HCT116 (cell line): ENCODE measurements at places on chromosomes 1 and 21.

DNA sequence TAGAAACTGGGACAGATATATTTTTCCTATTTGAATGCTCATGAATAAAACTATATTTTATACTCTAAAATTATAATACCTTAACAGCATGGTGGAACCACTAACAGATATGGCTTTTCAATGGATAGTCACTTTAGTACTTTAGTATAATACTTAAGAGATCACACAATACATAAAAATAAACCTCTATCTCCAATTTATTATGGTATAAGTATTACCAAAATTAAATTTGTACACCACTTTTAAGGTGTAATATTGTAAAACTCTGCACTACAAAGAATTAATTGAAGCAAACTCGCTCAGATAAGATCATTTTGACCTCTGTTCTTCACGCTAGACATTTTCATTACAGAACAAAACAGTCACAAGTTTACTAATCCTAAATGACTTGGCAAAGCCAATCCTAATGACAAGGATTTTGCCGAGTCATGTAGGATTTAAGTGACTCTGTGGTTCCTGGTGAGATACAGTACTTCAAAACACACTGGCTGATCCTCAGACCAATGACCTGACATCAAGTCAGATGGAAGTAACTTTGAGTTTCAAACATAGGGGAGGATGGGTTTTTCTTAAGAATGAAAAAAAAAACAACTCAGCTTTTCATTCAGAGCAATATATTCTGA lies 200.6 kb downstream of the SMYD3 start:
- DNase-seq, result no peak

DNA sequence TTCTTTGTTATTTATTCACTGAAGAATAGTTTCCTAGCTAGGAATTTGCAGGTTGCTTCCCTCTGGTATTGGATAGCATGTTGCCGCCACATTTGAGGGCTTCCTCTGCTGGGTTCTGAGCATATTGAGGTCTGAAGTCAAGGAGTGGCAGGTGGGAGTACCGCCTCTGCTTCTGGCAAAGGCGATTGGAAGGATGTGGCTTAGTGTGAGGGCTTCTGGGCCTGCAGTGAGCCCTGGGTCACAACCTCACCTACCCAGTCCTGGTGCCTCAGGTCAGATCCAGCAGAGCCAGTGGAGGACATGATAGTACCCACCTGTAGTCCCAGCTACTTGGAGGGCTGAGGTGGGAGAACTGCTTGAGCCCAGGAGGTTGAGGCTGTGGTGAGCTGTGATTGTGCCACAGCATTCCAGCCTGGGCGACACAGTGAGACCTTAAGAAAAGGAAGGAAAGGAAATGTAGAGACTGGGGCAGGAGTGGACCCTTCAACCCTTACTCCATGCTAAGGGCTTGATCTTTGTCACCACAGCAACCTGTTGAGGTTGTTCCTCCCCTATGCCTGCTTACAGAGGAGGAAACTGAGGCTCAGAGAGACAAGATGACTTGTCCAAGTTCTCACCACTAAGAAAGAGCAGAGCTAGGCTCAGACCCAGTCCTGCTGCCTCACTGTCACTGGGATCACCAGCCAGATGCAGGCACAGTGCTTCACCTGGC lies 22.8 kb downstream of the A3GALT2 start:
- DNase-seq, result no peak

- DNase-seq, result no peak
Measured at GRCh38 chr1:229138058-229138457, 132.9 kb upstream of the RAB4A start.

GRCh38 chr1:109620401-109620791 lies 759 bp downstream of the AMPD2 start:
- no peak for DNase-seq

DNA sequence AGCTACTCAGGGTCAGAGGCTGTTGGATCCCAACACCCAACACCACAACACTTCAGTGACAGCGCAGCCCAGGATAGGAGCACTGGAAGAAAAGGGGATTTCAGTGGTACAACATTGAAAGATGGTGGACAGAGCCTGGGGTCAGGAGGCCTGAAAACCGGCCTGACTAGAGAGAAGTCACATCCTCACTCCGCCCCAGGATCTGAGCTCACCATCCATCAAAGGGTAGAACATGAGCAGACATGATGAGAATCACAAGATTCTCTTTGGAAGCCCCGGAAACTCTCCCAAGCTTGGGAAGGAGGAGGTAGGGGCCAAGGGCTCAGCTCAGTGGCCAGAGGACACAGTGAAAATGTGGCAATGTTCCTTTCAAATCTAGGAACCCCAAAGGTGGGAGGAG lies 271.3 kb downstream of the NPHP4 start:
- no peak for DNase-seq

DNA sequence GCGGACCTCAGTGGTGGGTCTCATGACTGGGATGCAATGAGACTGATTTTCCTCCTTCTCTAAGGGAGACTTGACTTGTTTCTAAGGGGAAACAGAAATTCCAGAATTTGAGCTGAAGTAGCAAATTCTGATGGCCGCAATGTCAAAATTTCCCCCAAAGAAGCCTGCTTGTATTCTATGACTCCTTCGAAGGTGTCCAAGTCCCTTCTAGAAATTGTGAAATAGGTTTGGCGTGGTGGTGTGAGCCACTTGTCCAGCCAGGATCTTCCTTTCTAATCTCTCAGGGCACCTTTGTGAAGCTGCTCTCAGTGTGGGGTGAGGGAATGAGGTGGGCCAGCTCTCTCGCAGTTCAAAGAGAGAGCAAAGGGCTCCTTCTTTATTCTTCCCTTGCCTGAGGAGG lies 19.9 kb downstream of the CLIC6 start:
- DNase-seq, result no peak

GRCh38 chr1:18954270-18955071 lies 2.0 kb downstream of the IFFO2 start:
- no peak for DNase-seq

- no peak for DNase-seq
Measured at GRCh38 chr1:24109166-24109483, 2.8 kb downstream of the MYOM3 start.

DNA sequence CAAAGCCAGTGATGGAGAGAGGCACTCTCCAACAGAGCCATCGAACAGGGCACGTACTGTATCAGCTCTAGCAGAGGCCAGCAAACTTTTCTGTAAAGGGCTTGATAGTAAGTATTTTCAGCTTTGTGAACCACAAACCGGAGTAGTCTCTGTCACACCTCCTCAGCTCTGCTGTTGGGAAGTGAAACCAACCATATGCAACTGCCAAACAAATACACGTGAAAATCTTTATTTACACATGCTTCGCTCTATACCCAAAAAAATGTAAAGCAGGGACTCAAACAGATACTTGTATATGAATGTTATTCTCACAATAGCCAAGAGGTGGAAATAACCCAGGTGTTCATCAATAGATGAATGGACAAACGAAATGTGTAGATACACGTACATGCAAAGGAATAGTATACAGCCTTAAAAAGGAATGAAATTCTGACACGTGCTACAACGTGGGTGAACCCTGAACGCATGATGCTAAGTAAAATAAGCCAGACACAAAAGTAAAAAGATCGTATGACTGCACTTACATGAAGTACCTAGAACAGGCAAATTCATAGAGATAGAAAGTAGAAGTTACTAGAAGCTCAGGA lies 39.0 kb downstream of the SETD4 start:
- DNase-seq, result no peak

GRCh38 chr1:181737056-181737455 lies 253.7 kb downstream of the CACNA1E start:
- DNase-seq, result no peak

- DNase-seq, result no peak
Measured at GRCh38 chr1:7938070-7938469, 2.6 kb downstream of the TNFRSF9 start.

DNA sequence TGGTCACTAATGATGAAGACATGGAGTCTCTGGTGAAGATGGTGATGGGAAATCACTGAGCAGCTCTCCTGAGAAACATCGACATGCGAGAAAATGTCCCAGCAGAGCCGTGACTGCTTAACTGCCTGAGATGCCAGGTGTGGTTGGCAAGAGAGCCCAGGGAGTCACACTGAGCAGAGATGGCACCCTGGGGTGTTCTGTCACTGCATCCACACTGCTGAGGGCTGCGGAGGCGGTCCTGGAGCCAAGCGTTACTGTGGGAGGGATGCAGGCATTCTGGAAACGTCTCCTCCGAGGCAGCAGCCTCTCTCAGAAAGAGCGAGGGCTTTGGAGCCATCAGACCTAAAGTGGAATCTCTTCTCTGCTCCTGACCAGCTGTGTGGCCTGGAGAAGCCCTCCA lies 57.2 kb downstream of the EPHB2 start:
- no peak for DNase-seq

GRCh38 chr1:76012341-76013205 lies 62.0 kb upstream of the ST6GALNAC3 start:
- DNase-seq, result no peak

GRCh38 chr21:21968810-21969209 lies 970.6 kb downstream of the NCAM2 start:
- DNase-seq, result no peak

DNA sequence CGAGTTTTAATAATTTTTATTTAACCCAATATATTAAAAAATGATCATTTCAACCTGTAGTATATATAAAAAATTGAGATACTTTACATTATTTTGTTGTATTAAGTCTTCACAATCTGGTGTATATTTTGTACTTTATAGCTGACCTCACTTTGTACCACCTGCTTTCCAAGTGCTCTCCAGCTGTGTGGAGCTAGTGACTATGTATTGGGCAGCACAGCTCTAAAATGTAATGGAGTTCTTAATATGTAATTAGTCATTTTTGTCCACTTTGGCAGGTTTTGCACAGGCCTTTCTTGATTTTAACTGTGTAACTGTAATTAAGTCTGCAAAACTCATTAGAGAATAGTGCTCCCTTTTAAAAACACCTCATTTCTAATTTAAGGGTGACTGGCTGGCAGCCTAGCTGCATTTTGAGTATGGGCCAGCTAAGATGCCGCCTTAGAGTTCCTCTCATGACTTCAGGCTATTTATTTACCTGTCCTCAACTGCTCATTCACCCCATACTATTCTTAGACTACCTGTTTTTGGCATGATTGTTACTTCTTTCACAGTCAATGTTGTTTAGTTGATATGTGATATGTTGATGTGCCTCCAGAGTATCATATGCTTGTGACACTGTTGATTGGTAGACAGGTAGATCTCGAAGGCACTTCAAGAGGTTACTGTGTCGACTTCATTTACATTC lies 43.2 kb downstream of the ZYG11B start:
- no peak for DNase-seq

DNA sequence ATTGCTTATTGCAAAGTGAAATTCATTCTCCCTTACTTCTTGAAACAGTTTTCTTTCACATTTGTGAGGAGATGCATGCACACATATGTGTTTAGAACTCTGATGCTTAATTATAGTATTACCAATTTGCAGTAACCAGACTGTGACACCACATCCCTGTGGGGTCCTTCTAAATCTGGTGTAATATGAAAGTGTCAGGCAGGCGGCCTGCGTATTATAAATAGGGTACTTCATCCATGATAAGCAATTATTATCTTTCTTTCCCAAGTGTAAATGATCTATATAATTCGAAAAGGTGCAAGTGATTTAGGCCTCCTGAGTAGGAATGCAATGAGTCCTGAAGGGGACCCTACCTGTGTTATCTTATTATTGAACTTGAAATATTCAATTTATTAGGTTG lies 876 bp downstream of the EFCAB7 start:
- DNase-seq, result no peak

DNA sequence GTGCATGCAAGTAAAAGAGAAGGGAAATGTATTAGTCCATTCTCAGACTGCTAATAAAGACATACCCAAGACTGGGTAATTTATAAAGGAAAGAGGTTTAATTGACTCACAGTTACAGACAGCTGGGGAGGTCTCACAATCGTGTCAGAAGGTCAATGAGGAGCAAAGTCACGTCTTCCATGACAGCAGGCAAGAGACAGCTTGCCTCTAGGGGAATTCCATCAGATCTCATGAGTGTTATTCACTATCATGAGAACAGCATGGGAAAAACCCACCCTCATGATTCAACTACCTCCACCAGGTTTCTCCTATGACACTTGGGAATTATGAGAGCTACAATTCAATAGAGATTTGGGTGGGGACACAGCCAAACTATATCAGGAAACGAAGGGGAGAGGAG lies 8.1 kb downstream of the KRTAP21-3 start:
- DNase-seq, result no peak

DNA sequence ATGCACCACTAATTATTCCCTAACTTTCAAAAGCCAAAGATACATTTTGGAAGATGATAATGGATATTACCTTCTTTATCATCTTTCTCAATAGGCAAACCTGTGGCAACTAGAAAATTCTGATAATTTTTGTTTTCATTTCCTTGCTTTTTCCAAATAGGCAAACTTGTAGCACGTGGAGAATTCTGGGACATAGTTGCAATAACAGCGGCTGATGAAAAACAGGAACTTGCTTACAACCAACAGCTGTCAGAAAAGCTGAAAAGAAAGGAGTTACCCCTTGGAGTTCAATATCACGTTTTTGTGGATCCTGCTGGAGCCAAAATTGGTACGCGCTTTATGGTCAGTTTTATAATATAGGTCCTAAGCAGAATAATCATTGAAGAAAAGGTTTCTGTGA lies 1.5 kb downstream of the FPGT start:
- no peak for DNase-seq

- no peak for DNase-seq
Measured at GRCh38 chr1:154402409-154402921, 2.7 kb upstream of the IL6R start.

DNA sequence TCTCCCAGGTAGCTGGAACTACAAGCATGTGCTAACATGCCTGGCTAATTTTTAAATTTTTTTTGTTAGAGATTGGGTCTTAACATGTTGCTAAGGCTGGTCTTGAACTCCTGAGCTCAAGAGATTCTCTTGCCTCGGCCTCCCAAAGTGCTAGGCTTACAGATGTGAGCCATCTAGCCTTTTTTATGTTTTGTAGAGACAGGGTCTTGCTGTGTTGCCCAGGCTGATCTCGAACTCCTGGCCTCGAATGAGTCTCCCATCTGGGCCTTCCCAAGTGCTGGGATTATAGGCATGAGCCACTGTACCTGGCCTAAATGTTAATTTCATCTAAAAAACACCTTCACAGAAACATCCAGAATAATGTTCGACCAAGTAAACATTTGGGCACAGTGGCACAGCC lies 48.6 kb downstream of the FNBP1L start:
- DNase-seq, result no peak

DNA sequence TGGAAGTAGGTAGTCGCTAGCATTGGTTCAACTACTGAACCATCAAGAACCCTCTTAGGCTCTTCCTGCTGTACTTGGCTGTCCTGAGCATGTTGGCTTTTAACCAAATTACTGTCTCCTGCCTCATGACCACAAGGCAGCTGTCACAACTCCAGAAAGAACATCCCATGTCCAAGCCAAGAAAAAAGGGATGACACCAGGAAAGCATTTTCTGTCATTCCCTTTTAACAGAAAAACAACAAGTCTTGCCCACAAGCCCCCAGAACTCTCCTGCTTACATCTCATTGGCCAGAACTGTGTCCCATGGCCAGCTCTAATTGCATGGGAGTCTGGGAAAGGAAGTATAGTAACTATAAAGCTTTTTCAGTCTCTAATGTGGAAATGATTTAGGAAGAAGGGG lies 2.4 kb upstream of the RNU5D-1 start:
- DNase-seq, result no peak

- DNase-seq, result no peak
Measured at GRCh38 chr1:242089911-242090310, 91.0 kb upstream of the MAP1LC3C start.

GRCh38 chr1:8121261-8122159 lies 95.4 kb upstream of the ERRFI1 start:
- peak; percentile 95 for DNase-seq
